ENCODE measurements at places on chromosomes 1 and 21. TPM values are rescaled to one million over a fixed set of nuclear protein-coding genes. Genes with fewer than 3 reads are reported as not detected.

DNA sequence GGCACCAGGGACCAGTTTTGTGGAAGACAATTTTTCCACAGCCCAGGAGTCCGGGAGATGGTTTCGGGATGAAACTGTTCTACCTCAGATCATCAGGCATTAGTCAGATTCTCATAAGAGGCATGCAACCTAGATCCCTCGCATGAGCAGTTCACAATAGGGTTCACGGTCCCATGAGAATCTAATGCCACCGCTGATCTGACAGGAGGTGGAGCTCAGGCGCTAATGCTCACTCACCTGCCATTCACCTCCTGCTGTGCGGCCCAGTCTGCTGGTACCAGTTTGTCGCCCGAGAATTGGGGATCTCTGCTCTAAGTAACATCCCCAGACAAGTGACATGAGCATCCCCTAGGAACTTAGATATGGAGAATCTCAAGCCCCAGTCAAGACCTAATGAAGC lies 180.7 kb downstream of the COQ8A start:
- DNase-seq = no peak

The TCHHL1 gene
- total RNA-seq = not detected

- no peak for DNase-seq
Measured at GRCh38 chr1:226550672-226551041, 2.1 kb downstream of the STUM start.

The FAM151A gene
- not detected for total RNA-seq

The NR1I3 gene
- not detected for total RNA-seq

The ADAMTSL4 gene
- 48.2 TPM for total RNA-seq

DNA sequence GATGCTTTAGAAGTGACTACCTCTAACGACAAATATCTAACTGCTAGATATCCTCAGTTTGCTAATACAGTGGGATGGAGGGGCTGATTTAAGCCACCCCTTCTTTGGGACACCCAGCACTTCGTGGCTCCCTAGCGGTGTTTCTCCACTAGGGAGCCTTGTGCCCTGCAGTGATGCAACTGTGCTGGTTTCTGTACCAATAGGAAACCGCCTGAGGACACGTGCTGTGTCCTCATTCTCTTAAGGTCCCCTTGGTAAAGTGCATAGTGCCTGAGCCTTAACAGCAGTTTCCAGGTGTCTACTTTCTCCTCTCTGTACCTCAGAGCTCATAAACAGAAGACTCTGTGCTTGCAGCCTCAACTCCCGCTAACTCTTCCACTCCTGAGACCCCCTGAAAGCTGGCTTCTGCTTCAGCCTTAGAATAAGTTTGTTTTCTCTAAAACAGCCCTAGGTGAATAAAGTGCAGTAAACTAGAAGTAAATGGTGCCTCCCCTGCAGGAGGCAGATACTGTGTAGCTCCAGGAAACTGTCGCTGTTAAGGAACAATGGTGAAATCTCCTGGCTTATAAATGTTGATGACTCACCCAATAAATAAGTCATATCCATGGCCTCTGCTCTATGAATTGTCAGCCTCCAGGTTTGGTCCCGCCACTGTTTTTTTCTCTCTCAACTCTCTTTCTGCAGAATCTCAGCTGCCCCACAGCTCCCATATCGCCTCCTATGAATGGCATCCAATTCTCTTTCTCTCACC lies 130.4 kb downstream of the AK5 start:
- no peak for DNase-seq

The OPRD1 gene
- total RNA-seq = not detected

The LRRC39 gene
- 1.8 TPM for total RNA-seq

GRCh38 chr1:201648066-201648906 lies 109.4 kb downstream of the NAV1 start:
- peak; percentile 54 for DNase-seq

GRCh38 chr21:42862774-42863503 lies 16.4 kb downstream of the WDR4 start:
- DNase-seq = no peak

GRCh38 chr1:228875741-228876140 lies 140.5 kb downstream of the RHOU start:
- DNase-seq = peak; percentile 34

The BSND gene
- not detected for total RNA-seq

GRCh38 chr21:33811167-33812010 lies 104.2 kb downstream of the ATP5PO start:
- DNase-seq = no peak

- DNase-seq = no peak
Measured at GRCh38 chr1:56490619-56491018, 88.7 kb downstream of the PLPP3 start.

DNA sequence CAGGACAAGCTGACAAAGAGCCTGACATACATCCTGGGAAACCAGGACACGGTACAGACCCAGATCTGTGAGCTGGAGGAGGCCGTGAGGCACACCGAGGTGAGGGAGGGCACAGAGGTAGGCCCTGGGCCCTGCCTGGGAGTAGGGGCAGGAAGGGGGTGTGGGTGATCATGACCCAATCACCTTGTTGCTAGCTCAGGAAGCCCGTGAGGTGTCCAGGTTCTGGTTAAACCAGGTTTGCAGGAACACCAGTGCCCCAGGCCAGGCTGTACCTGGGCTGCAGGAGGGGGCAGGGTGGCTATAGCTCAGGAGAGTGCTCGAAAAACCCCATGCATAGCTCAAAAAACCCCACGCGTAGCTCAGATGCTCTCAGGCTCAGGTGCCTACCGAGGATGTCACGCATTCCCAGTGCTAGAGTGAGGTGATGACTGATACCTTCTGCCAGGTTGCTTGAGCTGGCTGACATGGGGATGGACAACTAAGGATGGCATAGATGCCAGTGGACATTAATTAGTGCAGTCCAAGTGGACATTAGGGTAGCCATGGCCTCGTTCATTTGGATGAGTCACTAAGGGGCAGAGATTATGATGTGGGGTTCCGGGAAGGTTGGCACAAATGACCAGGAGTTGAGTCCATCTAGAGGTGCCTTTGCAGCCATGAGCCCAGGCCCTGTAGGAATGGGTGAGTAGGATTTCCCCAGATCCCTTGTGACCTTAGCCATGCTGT lies 3.7 kb downstream of the TRIM46 start:
- DNase-seq = peak; percentile 77

DNA sequence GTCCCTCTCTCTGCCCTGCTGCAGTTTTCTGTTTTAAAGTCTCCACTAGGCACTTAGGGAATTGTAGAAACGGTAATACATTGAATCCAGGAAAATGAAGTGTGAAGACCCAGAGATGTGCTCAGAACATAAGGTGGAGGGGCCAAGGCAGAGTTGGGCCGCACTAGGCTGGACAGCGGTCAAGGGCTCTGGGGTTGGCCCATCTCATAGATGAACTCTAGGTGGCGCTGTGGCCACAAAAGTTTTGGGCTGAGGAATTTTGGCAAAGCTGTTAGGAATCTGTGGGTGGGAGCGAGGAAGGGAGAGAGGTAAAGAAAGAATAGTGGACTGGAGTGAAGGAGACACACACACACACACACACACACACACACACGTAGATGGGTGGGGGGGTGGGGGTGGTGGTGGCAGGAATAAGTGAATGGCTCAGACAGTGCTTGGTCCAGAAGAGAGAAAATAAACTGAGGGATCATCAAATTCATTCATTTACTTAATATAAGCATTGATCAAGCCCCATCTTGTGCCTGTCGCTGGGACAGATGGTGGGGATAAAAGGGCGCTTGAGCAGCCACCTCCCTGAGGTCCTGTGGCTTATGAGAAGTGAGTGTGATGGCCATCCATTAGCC lies 258.5 kb downstream of the TRABD2B start:
- DNase-seq = peak; percentile 61

DNA sequence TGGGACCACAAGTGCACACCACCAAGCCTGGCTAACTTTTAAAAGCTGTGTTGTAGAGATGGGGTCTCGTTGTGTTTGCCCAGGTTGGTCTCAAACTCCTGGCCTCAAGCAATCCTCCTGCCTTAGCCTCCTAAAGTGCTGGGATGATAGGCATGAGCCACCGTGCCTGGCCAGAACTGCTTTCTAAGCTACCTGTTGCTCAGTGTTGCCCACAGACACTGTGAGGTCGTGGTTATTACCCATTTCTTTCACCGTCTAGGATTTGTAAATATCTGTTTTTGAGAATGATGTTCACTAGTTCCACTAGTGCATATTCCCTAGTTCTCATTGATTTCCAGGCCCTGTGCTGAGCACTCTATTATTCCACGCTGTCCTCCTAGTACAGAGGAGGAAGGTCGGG lies 51.4 kb upstream of the FAM89A start:
- DNase-seq = no peak

GRCh38 chr1:92480200-92480812 lies 6.4 kb downstream of the GFI1 start:
- no peak for DNase-seq

DNA sequence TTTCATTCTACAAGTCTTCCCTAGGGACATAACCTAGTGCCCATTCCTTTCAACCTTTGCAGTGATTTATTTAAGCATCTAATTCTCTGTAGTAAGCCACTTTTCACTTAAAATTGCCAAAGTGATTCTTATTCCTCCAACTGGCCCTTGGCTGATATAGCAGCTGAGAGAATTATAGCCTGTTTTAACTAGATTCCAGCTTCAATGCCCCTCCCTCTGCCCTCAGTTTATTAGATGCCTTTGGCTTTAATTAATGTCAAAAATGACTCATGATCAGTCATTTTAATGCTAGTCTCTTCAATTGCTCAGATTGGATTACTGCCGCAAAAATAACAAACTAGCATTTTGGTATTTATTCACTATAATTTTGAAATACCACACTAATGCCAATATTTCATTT lies 145.4 kb upstream of the KCTD3 start:
- DNase-seq = no peak

- no peak for DNase-seq
Measured at GRCh38 chr1:42756956-42757891, 9.6 kb downstream of the P3H1 start.

DNA sequence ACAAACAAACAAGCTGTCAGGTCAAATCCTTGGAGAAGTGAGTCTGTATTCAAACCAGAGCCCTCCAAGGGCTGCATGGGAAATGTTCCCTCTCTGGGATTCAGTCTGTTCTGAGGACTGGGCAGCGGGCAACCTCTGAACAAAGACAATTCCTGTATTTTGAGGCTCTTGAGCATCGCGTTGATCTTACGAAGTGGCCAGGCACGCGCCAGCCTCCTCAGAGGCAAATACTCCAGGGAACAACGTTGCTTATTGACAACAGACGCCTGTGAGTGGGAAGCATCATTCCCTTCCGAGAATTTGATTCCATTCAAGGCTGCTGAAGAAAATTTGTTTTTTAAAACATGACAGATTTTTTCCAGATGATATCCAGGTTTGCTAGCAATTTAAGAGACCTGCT lies 20.0 kb upstream of the TACSTD2 start:
- no peak for DNase-seq

- no peak for DNase-seq
Measured at GRCh38 chr1:212237651-212238050, 47.6 kb upstream of the PPP2R5A start.

The LDLRAD1 gene
- total RNA-seq = not detected

DNA sequence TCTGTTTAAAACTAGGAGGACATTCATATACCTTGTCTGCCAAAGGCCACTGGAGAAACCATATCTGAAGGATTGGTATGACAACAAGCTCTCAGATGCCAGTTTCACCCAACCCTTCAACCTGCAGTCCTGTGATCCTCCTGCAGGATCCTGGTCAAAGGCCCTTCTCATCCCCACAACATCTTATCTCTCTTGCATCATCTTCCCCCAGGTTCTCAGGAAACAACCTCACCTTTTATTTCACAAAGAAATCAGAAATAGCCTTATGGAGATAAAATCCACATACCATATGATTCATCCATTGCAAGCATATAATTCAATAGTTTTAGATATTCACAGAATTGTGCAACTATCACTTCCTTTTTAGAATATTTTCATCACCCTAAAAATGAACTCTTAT lies 104.0 kb upstream of the DSCAM start:
- DNase-seq = no peak

- DNase-seq = no peak
Measured at GRCh38 chr21:15776818-15777217, 47.0 kb downstream of the USP25 start.

DNA sequence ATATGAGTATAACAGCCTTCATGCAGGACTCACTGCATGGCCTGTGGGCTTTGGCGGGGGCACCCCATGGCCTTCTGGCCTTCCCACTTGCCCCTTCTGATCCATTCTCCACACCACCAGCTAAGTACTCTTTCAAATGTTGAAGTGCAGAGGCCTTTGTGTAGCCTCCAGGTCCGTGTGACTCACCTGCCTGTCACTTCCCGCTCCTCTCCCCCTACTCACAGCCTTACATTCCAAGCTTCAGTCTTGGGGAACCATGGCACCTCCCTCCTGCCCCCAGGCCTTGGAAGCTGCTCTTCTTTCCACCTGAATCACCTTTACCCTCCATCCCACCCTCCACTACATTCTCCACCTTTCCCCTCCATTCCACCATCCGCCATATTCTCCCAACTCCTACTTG lies 69.6 kb downstream of the PGM1 start:
- no peak for DNase-seq
